ENCODE measurements at places on chromosomes 12 and 14.

- no peak for DNase-seq
These were observed 221.3 kb downstream of the SLC6A15 start for GRCh38 chr12:84691266-84691665.

- no peak for DNase-seq
These were observed 27.9 kb downstream of the ACTN1 start for GRCh38 chr14:68951035-68951797.

- DNase-seq = no peak
These were observed 1.2 kb upstream of the LRRK2 start for GRCh38 chr12:40223646-40224045.

- peak; percentile 52 for DNase-seq
These were observed 1.1 kb downstream of the ARHGAP5 start for GRCh38 chr14:32078023-32078857.

DNA sequence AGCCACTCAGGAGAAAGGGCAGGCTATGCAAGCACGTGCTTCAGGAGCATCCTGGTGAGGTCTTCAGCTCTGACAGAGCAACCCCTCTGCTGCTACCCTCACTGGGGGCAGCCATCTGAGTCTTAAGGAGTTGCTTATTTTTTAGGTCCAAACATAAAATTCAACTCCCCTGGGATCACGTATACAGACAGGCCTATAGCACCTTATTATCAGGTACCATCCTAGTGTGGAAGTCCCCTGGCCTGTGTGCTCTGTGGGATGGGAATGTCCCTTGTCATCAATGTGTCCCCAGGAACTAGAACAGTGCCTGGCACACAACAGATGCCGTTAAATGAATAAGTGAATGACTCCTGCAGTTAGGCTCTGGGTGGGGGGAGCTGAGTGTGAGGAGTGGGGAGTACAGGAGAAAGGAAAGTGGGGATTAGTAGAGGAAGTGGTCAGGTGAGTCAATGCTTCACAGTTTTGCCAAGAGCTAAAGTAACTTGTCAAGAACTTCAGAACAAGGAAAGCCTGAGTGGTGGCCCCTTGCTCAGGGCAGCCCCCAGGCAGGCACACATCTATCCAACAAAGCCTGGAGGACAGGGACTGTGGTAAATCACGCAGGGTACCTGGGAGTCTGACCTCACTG is 33.5 kb downstream of the DAD1 start:
- no peak for DNase-seq

DNA sequence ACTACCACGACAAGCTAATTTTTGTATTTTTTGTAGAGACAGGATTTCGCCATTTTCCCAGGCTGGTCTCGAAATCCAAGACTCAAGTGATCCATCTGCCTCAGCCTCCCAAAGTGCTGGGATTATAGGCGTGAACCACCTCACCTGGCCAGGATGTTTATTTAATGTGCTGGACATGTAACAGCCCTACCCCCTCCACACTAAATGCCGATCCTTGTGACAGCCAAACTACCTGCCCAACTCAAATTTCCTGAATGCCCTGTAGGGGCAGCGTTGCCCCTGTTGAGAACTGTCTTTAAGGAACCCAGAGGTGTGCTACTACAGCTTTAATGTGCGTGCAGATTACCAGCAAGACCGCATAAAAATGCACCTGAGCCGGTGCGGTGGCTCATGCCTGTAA is 48.1 kb downstream of the KCNK13 start:
- DNase-seq = no peak

- no peak for DNase-seq
These were observed 27.1 kb upstream of the ATXN2 start for GRCh38 chr12:111626230-111626629.

- no peak for DNase-seq
These were observed 34.7 kb upstream of the NRXN3 start for GRCh38 chr14:78135450-78135891.

- DNase-seq = no peak
These were observed 49.5 kb upstream of the FOXN3 start for GRCh38 chr14:89466484-89466883.

- no peak for DNase-seq
These were observed 149.5 kb downstream of the STXBP6 start for GRCh38 chr14:24900269-24901100.

GRCh38 chr14:65377576-65377975 is 35.0 kb upstream of the FUT8 start:
- no peak for DNase-seq

DNA sequence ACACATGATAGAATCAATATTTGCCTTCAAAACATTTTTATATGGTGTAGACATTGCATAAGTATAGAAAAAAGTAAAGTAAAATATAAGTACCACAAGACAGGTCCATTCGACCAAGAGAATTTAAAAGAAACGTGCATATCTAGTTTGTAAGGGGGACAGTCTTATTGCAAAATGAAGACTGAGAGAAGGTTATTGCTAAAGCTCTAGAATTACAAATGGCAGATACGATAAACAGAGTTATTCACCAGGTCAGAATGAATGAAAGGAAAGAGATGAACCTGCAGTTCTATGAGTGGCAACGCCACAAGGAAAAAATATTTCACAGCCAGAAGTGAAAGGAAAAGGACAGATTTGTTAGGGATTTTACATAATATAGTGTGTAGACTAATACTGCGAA is 224.8 kb downstream of the PTPRO start:
- no peak for DNase-seq

DNA sequence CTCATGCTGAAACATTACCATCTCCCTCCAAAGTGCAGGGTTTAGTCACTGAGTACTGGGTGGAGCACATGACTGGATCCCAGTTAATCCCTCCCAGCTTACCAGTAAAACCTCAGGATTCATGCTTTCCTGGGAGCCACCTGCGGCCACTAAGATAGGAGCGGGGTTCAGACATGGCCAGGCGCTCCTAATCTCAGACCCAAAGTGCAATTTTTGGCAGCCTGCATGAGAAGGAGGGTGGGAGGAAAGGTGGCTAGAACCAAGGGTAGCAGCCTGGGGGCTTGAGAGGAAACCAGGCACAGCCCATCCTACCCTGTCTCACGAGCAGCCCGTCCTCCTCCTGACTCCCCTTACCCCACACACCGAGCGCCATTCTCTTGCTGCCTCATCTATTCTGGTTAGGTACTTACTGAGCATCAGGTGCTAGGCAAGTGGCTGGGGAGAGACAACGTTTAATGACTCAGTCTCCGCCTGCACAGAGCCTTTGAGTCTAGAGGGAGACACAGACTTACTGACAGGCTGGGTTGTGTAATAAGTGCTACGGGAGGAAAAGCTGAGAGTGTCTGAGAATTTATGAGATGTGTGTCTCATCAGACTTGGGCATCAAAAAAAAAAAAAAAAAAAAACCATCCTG is 9.9 kb downstream of the GPRC5A start:
- no peak for DNase-seq

DNA sequence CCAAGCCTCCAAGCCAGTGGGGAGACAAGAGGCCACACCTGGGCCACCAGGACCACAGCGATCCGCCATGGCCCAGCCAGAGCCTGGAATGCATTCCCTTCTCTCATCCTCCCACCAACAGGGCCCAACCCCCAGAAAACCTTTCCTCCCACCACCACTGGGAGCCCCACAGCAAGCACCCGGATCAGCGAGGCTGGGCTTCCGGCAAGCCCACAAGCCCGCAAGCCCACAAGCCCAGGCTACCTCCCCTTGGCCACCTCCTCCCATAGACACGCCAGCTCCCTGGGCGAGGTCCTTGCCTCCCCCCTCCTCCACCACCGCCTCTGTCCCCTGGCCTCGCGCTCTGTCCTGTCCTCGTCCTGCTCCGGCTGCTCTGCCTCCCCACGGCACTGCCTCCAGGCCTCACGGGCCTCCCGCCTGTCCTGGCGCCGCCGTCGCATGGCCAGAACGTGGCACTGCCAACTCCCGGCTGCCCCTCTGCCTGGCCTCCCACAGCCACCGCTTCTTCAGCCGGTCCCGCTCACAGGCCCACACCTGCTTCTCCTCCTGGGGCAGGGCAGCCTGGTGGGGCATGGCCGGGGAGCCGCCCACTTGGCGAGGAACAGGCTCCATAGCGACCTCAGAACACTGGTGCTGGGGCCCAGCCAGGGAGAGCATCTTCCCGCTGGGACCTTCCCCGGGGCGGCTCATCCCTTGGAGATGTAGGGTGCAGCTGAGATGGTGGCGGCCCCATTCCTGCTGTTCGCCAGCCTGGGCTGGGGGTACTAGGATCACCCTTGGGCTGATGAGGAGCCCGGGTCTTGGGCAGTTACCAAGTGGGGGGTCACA is 5.6 kb downstream of the CDK2AP1 start:
- DNase-seq = no peak

- DNase-seq = no peak
These were observed 6.2 kb downstream of the CRACR2A start for GRCh38 chr12:3746758-3747157.

- no peak for DNase-seq
These were observed 35.3 kb downstream of the KICS2 start for GRCh38 chr12:64186789-64187188.

- DNase-seq = no peak
These were observed 92.1 kb upstream of the FZD10 start for GRCh38 chr12:130070126-130070611.

DNA sequence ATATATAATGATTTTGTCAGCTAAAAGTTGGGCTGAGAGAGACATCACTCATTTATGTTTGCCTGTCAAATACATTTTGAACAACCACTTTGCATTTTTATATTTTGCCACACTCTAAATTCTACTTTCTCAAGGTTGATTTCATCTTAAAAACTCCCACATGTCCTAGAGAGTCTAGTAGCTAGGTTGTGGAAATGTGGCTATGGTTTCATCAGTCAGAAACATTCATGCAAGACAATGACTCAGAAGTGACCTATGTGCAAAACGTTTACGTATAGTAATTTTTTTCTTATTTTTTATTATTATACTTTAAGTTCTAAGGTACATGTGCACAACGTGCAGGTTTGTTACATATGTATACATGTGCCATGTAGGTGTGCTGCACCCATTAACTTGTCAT is 27.4 kb upstream of the PRKD1 start:
- no peak for DNase-seq

DNA sequence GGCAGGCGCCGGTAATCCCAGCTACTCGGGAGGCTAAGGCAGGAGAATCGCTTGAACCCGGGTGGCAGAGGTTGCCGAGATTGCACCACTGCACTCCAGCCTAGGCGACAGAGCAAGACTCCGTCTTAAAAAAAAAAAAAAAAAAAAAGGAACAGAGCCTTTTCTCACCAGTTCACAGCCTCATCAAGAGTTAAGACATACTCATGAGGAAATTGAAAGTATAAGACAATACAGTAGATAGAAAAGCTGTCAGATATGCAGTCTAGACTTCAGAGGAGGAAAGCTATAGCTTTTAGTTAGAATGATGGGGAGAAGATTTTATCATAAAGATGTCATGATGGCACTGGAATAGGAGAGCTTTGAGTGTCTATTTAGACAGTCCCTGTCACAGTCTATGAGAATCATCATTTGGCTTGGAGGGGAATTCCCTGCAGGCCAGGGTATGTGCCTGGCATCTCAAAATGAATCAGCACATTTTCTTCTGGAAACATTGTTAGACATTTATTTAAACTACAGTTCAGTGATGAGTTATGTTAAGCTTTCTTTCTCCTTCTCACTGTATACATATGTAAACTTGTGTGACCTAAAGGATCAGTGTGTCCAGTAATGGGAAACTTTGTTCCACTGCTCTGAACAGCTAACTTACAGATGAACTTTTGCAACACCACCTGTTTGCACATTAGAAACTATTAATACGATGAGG is 2.9 kb upstream of the RAB35 start:
- peak; percentile 22 for DNase-seq

DNA sequence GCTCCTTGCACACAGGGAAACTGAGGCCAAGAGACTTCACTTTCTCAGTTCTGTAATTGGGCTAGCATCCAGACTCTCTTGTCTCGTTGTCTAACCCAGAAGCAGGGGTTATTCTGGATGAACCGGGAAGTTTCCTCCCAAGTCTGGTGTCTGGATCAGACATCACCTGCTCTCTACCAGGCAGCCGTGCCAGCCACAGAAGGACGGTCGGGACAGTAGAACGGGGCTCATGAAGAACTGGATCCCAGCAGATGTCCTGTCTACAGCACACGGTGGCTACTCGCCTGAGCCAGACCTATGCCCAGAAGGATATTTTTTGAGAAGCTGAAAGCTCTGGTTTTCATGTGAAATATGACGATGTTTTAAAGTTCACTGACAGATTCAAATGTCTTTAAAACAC is 19.1 kb upstream of the FZD10 start:
- no peak for DNase-seq

DNA sequence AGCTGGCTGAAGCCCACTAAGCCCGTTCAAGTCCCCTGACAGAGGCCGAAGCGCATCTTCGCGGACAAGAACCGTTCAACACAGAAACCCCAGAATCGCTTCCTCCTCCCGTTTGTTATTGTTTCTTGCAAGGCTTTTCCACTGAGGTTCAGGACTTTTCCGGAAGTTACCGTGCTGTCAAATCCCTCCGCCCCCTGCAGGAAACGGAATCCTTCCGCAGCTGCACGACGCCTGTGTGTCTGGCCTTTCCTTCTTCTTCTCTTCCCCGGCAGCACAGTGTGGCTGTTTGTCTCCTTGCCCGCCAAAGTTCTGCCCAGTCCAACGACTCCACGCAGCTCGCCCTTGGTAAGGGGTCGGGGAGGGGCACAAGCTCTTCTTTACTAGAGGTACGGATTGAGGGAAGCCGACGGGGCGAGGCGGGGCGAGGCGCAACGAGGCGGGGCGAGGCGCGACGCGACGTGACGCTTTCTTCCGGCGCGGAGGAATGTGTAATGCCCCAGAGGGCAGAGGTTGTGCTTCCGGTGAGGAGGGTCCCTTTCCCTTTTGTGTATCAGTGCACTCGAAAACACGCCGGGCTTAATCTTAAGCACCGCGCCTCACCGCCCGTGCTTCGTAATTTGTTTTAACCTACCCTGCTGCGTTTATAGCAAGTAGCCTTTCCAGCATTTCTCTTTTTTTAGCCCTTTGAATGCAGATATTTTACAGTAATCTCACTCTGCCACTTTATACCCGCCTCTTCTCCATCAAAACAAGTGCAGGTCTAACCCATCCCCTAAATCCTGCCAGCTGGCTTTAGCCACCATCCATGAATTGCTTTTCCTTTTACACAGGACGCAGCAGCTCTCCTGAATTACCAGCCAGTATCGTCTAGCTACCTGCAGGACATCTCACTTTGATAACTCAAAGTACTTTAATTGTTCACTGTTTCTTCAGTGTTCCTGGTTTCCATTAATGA is at the start of gene KDM5A:
Gene KDM5A, minus strand, starts transcription at position 179 of the 955 bp plus-strand sequence. CDS start 229 bp downstream, outside the sequence.
- DNase-seq = peak; percentile 91

GRCh38 chr14:89339158-89339557 is 77.9 kb downstream of the FOXN3 start:
- no peak for DNase-seq

DNA sequence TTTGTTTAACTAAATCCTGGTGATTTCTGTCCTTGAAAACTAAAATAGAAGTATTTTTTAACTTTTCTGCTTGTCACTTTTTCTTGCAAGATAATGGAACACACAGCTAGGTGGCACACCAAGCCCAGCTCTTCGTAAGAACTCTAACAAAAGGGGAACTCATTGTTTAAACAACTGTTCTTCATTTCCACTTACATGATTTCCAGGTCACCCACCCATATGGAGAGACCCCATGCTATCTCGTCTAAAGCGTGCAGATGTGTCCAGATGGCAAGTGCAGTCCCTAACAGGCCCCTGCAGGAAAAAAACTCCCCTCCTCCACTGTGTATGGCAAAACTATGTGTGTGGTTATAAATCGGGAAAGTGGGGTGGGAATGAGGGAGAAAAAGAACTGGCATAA is 43.3 kb upstream of the NT5DC3 start:
- no peak for DNase-seq

Measured in HAP-1 (cell line).